Stimulated activated CD4-positive, alpha-beta T cell treated with anti-CD3 and anti-CD28 coated beads, Interleukin-15, amount 100 ng/mL, for 1 hour (primary cell): ENCODE measurements at places on chromosomes 13 and 19.

GRCh38 chr19:17302391-17303166, 646 bp downstream of the ABHD8 start:
- DNase-seq: no peak

- no peak for DNase-seq
These were observed 15.2 kb upstream of the EHD2 start for GRCh38 chr19:47697863-47698609.

GRCh38 chr13:43895940-43896339, 16.2 kb downstream of the LACC1 start:
- no peak for DNase-seq

- DNase-seq: no peak
These were observed 675.1 kb downstream of the UQCRFS1 start for GRCh38 chr19:28537896-28538295.

DNA sequence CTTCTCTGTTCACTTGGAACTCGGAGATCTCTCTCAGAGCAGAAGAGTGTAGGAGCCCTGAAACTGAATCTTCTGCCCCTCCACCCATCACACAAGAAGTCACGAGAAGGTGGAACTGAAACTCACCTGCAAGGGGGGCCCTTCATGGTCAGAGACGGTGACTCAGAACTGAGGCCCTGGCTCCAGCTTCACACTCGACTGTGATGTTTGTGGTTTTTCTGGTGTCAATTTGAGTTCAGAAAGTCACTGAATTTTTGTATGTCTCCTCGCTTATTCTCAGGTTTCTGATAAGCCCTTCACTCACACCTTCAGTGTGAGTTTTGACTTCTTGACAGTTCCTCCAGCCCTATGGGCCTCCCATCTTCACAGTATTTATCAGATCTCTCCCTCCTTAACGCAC, 23.1 kb downstream of the SIGLEC5 start:
- no peak for DNase-seq

DNA sequence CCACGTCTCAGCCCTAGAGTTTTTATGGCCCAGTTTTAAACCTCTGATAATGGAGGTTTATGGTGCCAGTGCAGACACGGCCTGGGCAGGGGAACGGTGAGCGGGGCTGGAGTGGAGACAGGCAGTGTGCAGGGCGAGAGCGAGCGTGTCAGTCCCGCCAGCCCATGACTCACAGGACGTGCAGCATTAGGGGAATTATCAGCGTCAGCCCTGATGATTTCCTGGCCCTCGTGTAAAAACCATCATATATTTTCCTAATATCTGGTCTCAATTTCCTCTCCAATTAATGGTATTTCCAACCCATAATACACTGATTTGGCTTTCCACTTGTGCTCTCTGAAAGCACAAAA, 104.6 kb upstream of the VSTM2B start:
- DNase-seq: no peak

- DNase-seq: no peak
These were observed 61.3 kb downstream of the NUFIP1 start for GRCh38 chr13:44927968-44928367.

- DNase-seq: no peak
These were observed 12.4 kb downstream of the NOSIP start for GRCh38 chr19:49567861-49568441.

GRCh38 chr13:42484386-42484785, 89.6 kb upstream of the TNFSF11 start:
- no peak for DNase-seq

- no peak for DNase-seq
These were observed 76.8 kb upstream of the ZNF835 start for GRCh38 chr19:56748378-56748777.

- DNase-seq: no peak
These were observed 35.6 kb downstream of the ATP11A start for GRCh38 chr13:112725346-112726015.

DNA sequence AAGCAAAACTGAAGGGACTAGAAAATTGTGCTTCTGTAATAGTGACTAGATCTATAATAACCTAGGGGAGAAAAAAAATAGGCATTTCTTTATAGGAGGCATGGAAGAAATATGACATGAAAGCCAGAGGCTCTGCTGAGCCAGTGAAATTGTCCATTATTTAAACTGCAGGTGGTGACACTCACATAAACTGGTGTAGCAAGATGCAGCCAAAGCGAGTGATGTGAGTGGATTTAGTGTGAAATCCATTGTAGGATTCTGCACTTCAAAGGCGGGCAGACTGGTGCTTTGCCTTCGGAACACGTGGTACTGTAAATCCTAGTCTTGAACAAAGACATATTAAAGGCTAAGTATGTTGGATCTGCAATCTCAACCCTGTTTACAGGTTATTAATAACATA, 361.9 kb downstream of the TBC1D4 start:
- no peak for DNase-seq

DNA sequence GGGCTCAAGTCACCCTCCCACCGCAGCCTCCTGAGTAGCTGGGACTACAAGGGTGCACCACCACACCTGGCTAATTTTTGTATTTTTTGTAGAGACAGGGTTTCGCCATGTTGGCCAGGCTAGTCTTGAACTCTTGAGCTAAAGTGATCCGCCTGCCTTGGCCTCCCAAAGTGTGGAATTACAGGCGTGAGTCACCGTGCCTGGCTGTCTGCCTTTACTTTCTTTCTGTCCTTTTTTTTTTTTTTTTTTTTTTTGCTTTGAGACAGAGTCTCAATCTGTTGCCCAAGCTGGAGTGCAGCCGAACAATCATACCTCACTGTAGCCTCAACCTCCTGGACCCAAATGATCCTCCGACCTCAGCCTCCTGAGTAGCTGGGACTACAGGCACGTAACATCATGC, 25.0 kb upstream of the OR1M1 start:
- DNase-seq: no peak

GRCh38 chr19:7575434-7576040, 20.1 kb upstream of the CAMSAP3 start:
- DNase-seq: no peak

DNA sequence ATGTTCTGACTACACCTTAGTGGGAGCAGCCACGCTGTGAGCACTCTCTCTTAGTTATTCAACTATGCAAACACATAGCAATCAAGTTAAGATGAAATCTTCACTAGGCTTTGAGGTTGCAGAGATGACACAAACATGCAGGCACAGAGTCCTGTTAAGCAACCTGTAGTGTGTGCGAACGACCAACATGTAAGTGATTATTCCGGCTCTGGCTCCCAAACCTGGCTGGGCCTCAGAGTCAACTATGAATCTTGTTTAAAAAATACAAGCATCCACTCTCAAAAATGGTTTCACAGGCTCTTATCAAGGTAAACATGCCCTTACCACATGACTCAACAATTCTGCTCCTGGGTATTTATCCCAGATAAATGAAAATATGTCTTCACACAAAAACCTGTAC, 91.4 kb downstream of the IRS2 start:
- DNase-seq: no peak

GRCh38 chr19:18901491-18901890, 5.5 kb upstream of the CERS1 start:
- DNase-seq: no peak

DNA sequence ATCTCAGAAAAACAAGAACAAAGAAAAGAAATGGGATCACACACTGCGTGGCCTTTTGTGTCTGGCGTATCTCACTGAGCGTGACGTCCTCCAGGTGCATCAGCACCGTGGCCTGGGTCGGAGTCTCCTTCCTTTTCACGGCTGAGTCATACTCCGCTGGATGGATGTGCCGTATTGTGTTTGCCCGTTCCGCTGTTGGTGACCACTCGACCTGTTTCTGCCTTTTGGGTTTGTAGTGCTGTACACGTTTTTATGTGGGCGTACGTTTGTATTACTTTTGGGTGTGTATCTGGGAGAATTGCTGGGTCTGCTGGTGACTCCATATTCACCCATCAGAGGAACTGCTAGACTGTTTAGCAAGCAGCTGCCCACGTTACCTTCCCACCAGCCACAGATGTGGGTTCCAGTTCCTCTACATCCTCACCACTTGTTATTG, 11.4 kb downstream of the ARID3A start:
- no peak for DNase-seq

- DNase-seq: no peak
These were observed 200.3 kb downstream of the DIAPH3 start for GRCh38 chr13:59963383-59963782.

DNA sequence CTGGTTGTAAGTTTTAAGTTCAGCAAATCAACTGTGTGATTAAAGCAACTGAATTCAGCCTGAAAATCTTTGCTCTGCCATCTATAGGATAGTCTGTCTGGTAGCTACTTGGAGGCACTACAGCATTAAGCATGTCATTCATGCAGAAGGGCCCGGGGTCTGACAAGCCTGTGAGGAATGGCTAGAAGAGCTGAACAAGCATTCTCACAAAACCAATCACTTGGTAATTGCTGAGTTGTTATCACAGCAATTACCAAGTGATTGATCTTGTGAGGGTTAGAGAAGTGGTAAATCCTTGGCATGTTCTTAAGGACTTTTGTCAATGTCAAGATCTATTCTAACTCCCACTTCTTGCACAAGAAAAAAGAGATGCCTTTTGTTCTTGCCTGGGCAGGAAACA, 356.1 kb downstream of the FGF14 start:
- no peak for DNase-seq

GRCh38 chr13:43934273-43934672, 54.6 kb downstream of the LACC1 start:
- DNase-seq: no peak

DNA sequence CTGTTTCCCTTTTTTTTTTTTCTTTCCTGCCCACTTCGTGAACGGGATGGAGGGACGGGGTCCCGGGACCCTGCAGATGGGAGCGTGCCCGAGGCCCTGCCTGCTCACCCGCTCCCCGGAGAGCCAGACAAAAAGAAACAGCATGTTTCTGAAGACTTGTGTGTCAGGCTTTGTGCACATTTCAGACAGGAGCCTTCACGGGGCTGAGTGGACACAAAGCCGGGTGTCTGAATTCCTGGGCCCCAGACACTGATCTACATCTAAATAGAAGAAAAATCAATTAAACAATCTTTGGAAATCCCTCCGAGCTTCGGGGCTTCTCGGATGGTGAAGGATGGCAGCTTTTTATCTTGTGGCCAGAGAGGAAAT, 4.2 kb downstream of the PGPEP1 start:
- DNase-seq: no peak

GRCh38 chr13:91136806-91137205, 210.7 kb upstream of the MIR17HG start:
- DNase-seq: no peak

GRCh38 chr13:110471833-110472162, 89.7 kb downstream of the RAB20 start:
- no peak for DNase-seq

DNA sequence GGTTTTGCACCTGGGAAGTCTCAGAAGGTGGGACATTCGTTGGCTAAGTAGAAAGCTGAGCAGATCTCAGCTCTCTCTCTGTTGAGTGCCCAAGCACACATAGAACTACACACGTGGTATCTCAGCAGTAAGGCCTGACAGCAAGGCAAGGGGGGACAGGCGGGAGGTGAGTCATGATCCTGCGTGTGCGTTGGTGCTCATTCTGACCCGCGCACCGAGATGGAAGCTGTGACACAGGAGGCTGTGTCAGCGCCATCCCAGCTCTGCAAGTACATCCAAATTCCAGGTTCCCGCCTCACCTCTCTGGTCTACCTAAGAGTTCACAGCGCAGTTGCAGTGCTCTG, 135.7 kb downstream of the USP12 start:
- no peak for DNase-seq

DNA sequence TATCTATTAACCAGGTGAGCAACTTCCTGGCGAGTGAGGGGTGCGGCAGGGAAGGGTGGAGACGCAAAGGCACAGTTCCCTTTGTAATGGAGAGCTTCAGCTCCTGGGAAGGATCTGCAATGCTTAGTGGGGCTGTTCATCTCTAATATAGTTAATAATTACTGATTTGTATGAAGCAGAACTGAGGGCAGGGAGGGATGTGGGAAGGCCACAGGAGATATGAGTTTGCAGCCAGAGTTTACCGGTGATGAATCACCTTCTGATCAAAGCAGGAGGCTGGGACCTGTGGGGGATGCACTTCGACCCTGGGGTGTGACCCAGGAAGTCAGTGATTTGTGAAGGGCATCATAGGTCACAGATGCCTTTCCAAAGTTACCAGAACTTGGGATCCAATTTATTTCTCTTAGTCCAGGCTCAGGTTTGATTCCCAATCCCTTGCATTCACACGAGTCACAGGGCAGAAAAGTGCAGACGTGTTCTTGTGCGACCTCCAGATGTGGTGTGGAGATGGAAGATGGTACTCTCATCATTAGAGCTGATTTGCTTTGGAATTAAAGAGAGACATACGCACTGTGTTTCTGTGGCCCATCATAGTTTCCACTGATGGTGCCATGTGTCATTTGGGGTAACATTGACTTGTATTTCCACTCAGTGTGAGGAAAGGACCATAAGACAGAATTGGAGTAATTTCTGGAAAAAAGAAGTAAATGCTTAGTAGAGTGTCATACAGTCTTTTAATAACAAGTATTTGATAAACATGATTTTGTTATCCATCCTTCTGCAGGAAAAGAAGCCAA, 55.0 kb downstream of the LRCH1 start:
- no peak for DNase-seq

DNA sequence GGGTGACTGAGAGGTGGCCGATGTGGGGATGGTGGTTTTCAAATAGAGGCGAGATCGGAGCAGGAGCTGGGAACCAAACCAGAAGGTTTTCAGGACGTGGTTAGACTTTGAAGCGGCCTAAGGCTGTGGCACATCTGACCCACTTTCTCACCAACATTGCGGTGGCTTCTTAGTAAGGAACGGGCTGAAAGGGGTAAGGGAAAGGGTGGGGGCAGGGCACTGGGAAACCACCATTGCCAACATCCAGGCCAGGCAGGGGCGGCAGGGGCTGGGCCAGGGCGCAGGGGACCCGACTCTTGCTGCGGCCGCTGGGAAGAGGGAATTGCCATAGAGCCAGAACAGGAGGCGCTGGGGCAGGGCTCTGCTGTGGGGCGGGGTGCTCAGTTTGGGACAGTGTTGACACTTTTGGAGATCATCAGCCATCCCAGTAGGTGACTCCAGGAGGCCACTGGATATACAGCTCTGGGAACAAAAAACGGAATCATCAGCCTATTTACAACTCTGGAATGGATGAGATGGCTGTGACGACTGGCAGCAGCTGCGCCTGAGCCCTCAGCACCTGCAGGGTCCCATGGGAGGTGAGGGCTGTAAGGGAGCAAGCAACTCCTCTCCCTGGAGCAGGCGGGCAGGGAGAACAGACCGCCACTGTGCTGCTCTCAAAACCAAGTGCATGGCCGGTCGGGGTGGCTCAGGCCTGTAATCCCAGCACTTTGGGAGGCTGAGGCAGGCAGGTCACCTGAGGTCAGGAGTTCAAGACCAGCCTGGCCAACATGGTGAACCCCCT, 52.2 kb downstream of the IRS2 start:
- no peak for DNase-seq
